Smooth muscle cell of the pulmonary artery (primary cell): ENCODE measurements at places on chromosomes 16 and 17. TPM values are rescaled to one million over a fixed set of nuclear protein-coding genes. Genes with fewer than 3 reads are reported as not detected.

ITGA2B gene
- total RNA-seq: 0.30 and 0.46 TPM in 2 replicates

PDE6G gene
- not detected in 2 replicates for total RNA-seq

TBC1D28 gene
- not detected in 2 replicates for total RNA-seq

HBA1 gene
- not detected in 2 replicates for total RNA-seq
